Regular cardiac myocyte (primary cell): ENCODE measurements at places on chromosomes 16 and 17. TPM values are rescaled to one million over a fixed set of nuclear protein-coding genes. Genes with fewer than 3 reads are reported as not detected.

Gene RHBDL3
- under 0.01 TPM in 1 of 2 replicates, not detected in the other for total RNA-seq

Gene GP2
- total RNA-seq = not detected in 2 replicates

Gene MT3
- total RNA-seq = 0.56 TPM in 1 of 2 replicates, not detected in the other

Gene KRTAP4-3
- total RNA-seq = not detected in 2 replicates
